ENCODE measurements at places on chromosomes 6 and 20.

- no peak for DNase-seq
Observed at GRCh38 chr20:1144401-1145172, 26.2 kb downstream of the PSMF1 start.

- DNase-seq, result no peak
Observed at GRCh38 chr6:125346926-125347563, 45.3 kb upstream of the HDDC2 start.

DNA sequence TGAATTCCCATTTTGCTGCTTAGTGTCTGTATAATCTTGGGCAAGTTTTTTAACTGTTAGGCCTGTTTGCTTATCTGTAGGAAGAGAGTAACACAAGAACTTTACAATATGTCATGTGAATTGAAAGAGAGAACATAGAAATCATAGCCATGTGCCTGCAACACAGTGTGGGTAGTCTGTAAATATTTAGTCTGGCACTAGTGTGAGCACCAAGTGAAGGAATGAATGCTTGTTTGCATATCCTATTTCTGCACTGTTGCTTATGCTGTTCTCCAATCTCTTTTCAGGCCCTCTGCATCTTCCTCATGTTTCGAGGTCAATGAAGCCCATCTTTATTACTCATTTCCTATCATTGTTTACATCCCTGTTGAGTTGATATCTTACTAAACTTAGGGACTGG lies 49.2 kb downstream of the CBFA2T2 start:
- no peak for DNase-seq

- no peak for DNase-seq
Observed at GRCh38 chr20:62821726-62822210, 4.9 kb downstream of the COL9A3 start.

GRCh38 chr20:50464026-50464724 lies 46.0 kb upstream of the PTPN1 start:
- peak; percentile 20 for DNase-seq

DNA sequence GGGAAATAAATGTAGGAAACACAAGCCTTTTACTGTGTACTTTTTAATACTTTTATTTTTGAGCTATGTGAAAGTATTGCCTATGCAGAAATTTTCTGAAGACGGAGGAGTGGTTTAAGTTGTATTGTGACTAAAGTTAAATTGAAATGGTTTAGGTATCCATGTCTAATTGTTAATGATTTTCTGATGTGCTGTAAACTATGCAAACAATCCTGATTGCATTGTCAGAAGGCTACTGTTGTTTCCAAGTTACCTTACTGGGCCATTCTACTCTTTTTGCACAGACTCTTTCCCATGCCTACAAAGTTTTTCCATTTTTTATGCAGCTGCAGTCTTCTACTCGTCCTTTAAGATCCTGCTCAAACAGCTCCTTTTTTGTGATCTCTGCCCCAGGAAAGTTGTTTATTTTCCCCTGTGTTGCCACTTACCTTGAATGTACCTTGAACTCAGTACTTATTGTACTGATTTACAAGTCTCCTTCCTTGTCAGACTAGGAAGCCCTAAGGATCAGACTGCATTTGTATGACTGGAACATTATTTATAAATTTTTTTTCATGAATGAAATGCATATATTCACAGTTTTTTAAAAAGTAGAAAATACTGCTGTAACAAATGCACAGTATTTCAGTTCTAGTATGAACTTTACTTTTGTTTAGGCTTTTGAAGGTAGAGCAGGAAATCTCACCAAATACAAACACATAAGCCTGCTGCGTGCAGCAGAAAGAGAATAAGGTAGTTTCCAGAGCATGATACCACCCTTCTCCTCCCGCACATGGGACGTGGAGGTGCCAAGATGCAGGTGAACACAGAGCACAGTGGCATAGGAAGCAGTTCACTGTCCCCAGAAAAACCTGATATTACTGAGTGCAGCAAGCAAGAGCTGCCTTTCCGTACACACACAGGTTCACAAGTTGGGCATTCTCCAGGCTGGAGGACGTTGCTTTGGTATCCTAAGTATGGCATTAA lies 97.8 kb downstream of the CRYBG1 start:
- DNase-seq, result no peak

DNA sequence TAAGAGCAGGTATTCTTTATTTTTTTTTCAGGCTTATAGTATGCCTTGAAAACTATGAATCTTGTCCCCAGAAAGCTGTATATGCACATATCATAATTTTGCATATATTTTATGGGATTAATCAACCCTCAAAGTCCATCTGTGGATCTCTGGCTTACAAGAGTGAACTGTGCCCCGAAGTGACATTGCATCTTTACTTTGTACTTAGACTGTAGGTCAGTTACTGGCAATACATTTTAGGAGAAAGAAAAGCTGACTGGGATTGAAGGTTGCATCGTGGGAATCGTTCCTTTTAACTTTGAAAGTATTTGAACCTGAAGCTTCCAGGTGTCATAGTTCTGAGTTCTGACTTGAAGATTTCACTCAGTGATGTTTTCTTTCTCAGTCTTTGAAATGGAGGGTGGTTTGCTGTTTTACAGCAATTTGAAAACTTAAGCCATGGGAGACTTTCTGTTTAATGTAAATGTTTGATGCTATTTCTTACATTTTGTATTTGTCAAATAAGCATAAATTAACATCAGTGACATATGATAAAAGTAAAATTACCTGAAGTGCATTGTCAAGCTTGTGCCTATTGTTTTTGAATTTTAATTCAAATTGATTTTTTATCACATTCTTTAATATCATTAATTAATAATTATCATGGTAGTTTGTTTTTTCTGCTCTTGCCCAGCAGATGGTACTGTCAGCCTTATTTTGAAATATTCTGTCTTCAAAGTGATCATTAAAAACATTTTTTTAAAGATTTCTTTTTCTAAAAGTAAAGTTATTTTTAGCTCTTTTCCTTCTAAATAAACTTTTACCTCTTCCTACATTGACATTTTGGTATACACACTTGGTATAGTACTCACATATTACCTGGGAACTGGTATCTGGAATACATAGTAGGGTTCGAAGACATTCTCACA lies 29.0 kb downstream of the L3MBTL3 start:
- no peak for DNase-seq

Data from NCI-H1694 treated with DMSO at 0.1 percent for 48 hours (cell line).